ENCODE measurements at places on chromosomes 3 and 15. TPM values are rescaled to one million over a fixed set of nuclear protein-coding genes. Genes with fewer than 3 reads are reported as not detected.

- no peak for DNase-seq
These were observed 610 bp downstream of the LIPC start for GRCh38 chr15:58432401-58432800.

DNA sequence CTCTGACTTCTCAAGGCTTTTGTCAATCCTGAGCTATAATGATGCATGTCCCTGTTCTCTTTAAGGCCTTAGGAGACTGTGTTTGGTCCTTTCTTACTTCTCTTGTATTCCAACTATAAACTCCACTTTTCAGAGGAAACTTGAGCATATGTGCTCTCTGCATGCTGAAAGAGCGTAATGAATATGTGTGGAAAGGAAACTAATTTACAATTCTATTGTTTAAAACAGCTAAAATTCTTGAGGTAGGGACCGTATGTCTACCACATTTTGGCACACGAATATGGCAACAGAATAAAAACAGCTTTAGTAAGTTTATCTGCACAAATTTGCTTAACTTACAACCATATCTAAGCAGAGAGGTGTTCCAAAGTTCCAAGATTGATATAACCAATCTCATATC, 242.0 kb upstream of the DCBLD2 start:
- no peak for DNase-seq

DNA sequence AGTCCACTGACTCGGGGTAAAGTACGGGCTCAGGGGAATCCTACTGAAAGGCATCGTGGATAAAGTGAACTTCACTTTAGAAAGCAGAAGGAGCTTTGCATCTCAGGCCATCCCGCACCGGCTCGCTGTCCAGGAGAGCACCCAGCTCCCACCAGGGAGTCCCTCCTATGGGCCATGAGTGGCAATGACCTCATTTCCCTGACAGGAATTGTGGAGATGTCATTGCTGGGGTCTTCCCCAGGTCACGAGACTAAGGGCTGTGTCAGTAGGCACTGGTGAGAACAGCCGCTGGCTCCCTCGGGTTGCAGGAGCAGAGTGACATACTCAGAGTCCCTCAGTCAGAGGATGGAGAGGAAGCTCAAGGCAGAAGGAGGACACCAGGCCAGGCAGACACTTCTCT, 97.3 kb downstream of the XXYLT1 start:
- peak; percentile 15 for DNase-seq

GRCh38 chr15:60385620-60386552, 11.9 kb downstream of the ANXA2 start:
- no peak for DNase-seq

DNA sequence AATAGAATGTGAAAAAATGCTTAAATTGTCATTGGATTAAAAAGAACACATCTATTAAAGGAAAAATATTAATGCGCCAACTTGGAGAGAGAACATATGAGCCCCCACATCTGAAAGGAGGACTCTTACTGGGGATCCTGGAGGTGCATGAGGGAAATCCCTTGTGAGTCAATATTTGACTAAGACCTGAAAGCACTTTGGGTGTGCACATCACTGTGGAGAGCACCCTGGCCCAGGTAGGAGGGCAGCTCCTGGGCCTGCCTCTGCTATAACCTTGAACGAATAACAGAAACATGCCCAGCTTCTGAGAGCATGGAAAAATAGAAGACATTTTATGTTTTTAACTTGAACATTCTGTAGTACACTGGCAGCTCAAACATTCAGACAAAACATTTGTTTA, 199.8 kb downstream of the GAP43 start:
- DNase-seq, result no peak

- no peak for DNase-seq
These were observed 21.9 kb downstream of the FSTL1 start for GRCh38 chr3:120428924-120429323.

- DNase-seq, result no peak
These were observed 570.6 kb upstream of the UBE2E2 start for GRCh38 chr3:22632536-22632935.

DNA sequence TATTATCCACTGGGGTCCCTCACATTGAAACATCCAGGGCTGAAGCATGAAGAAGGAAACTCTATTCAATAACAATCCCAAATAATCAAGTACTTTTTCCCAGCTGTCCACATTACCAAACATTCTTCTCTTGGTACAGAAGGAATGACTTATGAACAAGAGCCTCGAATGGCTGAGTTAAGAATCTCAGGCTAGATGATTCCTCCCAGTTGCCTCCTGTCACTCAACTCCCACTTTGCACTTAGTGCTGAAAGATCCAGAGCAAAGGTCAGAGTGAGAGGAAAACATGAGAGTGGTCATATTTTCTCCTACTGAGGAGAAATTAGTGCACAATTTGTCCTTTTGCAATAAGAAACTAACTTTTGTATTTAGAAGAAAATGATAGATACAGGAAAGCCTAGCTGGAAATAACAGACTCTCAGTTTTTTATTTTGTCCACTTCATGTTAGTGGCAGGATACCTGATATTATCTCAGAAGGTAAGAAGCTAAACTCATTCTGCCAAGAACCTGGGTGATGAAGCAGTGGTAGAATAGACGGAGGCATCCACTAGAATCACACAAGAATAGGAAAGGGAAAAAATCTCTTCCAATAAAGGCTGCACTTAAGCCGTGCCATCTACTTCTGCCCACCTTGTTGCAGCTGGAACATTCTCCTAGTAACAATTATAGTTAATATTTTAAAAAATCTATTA, 46.2 kb downstream of the GADL1 start:
- DNase-seq, result no peak

GRCh38 chr3:52532517-52532837, 1.2 kb downstream of the NT5DC2 start:
- DNase-seq, result peak; percentile 22

GRCh38 chr15:40048926-40049475, 10.0 kb upstream of the SRP14 start:
- no peak for DNase-seq

DNA sequence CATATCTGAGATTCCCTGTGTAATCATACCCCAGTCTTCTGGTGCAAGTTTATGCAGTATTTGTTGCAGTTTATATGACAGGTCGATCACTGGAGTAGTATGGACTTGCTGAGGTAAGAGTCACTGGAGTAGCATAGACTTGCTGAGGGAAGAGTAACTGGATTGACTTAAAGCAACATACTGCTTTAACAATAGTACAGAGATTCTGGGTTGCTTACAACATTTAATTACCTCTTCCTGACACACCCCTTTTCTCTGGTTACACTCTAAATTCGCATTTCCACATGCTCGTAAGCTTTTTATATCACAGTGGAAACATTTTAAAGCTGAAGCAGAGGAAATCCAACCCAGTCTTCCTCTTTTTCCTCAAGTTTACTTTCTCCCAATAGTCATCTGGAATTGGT, 11.8 kb downstream of the AAGAB start:
- no peak for DNase-seq

DNA sequence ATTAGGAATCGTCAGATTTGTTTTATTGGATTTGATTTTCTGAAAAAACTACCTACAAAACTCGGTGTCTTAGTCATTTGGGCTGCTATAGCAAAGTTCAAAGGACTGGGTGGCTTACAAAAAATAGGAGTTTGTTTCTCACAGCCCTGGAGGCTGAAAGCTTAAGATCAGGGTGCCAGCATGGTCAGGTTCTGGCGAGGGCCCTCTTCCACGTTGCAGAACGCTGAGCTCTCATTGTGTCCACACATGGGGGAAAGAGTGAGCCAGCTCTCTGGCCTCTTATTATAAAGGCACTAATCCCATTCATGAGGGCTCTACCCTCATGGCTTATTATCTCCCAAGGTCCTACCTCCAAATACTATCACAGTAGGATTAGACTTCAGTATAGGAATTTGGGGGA, 40.6 kb upstream of the MRPS22 start:
- DNase-seq, result no peak

DNA sequence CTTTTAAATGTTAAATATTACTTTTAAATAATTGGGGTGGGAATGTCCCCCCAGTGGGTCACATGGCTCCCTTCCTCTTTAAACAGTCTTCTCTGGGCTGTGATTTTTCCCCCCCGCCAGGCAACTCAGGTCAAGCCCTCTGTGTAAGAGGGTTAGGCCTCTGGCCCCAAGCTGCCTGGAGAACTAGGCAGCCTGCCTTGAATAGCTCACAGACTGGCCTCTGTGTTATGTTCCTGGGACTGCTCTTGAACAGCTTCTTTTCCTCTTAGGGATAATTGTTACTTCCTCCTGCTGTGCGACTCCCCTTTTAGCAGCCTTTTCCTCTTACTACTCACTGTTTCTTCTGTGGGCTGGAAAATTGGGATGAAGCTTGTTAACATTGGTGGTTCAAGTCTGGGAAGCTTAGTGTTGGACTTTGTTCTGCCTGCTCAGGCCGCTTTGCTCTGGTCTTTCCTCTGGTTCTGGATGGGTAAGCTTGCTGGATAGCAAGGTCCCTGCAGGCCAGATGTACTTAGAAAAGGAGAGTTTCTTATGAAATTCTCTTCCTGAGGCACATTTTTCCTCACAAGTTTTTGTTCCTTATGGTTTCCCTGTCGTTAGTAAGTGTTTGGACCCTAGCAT, 2.2 kb downstream of the TEX264 start:
- DNase-seq, result no peak

DNA sequence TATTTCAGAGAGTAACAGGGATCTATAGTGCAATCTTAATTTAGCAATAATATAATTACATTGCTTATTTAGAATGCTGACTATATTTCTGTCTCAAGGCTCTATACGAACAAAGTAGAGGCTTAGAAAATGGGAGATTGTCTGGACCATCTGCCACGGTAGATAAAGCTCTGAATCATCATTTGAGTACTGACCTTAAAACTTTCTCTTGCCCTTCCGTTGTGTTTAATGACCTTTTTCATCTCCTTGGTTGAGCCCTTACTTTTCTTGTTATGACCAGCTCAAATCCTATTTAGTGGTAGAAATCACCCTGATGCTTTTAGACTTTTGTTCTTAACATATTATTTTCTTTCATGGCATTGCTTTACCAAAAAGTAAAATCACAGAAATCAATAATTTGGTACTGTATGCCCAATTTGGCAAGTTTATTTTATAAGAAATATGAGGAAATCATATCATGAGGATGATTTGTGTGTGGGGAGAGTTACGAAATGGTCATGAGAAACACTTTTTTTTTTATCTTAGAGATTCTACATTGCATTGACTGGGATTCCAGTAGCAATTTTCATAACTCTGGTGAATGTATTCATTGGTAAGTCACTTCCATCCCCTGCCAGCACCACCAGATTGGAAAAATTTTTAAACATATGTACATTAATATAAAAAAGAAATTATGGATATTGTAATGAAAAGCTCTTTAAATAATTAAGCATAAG, 11.0 kb downstream of the NDUFB5 start:
- no peak for DNase-seq

GRCh38 chr15:100020614-100021013, 287.4 kb upstream of the LYSMD4 start:
- no peak for DNase-seq

DNA sequence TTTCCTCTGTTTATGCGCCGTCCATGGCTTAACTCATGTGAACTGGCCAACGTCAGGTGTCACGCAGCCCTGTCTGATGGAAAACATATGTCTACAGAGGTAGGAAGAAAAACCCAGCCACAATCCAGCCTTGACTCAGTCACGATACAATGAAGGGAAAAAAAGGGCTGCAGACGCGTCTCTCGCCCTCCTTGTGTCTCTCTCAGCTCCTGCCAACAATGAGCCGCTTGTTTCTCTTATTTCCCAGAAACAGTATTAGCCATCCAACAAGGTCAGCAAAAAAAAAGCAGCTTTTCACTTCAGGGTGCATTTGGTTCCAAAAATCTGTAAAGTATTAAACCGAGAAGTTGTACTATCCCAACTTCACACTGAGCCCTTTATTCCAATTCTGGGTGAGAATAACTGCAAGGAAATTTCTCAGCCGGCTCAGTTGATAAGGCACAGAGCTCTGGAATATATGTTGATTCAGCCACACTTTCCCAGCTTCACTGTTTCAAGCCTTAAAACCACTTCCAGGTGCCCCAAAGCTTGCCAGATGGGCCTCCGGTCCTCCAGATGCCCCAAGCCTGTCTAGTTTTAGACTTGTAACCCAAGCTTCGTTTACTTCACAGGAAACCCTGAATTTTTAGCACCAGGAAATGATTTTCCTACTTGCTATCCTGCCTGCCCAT, 79.4 kb downstream of the TM4SF4 start:
- peak; percentile 64 for DNase-seq

DNA sequence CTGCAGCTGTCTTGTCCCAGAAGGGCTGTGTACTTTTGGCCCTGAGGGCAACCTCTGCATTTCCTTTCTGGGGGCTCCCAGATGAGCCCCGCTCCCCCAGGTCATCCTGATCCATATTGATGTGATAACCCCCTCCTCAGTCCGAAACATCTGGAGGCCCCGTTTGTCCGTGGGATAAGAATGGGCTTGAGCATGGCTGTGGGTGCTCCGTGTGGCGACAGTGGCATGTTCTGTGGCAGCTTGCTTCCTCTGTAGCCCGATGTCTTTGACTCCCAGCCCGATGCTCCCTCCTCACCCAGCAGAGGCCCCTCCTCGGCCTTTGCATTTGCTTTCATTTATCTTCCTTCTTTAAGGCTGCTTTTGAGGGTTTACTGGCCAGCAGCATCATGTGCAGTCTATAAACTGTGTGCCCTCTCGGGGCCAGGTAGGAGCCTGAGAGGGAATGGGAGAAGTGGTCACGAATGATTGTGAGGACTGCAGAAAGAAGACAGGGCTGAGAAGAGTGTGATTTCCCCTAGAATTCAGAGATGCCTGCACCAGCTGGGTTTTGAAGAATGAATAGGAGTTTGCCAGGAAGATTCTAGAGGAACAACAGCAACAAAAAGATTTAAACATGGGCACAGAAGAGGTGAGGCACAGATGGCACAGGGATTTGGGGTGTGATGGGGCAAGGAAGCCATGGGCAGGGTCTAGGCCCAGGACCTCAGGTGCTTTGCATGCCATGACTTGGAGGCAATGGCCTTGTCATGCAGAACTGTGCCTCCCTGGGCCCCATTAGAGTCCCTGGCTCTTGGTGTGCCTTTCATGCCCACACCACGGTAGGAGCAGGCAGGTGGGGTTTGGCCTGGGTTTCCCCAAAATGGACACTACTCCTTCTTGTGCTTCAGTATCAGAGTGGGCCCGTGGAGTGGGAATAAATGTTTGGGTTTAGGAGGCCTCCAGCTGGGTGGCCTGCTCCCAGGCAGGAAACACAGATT, 34.2 kb downstream of the APBA2 start:
- no peak for DNase-seq

- DNase-seq, result no peak
These were observed 5.6 kb downstream of the CFAP92 start for GRCh38 chr3:128988286-128988685.

DNA sequence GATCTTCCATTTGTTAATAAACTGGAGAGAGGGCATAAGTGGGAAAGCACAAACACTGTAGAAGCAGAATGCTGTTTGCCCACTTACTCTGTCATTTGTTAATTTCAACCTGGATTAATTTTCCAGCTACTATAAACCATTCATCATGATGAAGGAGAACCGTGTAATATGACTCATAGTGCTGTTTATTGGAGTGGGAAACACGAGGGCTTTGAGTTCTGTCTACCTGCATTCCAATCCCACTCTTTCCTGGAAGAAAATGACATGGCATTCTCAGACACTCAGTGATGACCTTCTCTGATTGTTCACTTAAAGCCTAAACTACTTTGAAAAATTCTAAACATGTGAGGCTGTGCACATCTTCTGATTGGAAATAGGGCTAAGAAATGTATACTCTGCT, 826.7 kb downstream of the AGBL1 start:
- DNase-seq, result no peak

LEKR1 gene
- total RNA-seq, result 0.26 TPM

ANKRD63 gene
- 0.28 TPM for total RNA-seq

GOLGA6L4 gene
- total RNA-seq, result 7.4 TPM

TM4SF18 gene
- 14.4 TPM for total RNA-seq

CCR2 gene
- total RNA-seq, result 2.7 TPM

Measured in uterus (tissue), 4 donors.